Myocyte (in vitro differentiated cells): ENCODE measurements at places on chromosomes 3 and 15. TPM values are rescaled to one million over a fixed set of nuclear protein-coding genes. Genes with fewer than 3 reads are reported as not detected.

- DNase-seq: no peak
Measured at GRCh38 chr15:86009727-86010126, 69.9 kb upstream of the AGBL1 start.

- DNase-seq: no peak
Measured at GRCh38 chr3:185965496-185965895, 27.7 kb upstream of the TRA2B start.

GRCh38 chr15:72136170-72137051 lies 18.2 kb downstream of the SENP8 start:
- no peak for DNase-seq

GRCh38 chr15:22888120-22888859 lies 49.8 kb downstream of the NIPA2 start:
- DNase-seq: peak; percentile 88

GRCh38 chr15:82397817-82398216 lies 31.8 kb upstream of the GOLGA6L9 start:
- DNase-seq: no peak

GRCh38 chr3:188624828-188625227 lies 470.9 kb downstream of the LPP start:
- DNase-seq: no peak

DNA sequence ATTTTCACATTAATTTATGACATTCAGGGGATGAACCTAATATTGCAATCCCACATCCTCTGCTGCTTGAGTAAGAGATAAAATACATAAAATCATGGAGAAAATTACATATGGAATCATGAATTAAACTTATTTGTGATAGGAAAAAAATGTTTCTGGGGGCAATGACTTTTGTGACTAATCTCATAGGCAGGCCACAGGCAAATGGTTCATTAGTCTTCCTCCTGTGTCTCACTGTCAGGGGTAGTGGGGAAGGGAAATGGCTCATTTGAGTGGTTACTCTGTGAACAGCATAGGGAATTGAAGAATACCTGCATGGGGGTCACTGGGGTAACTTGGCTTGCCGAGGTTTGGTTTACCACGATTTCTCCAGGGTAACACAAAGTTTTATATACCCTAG lies 72.0 kb downstream of the TFG start:
- DNase-seq: no peak

The MUSTN1 gene
- 78.0 and 84.9 TPM in 2 replicates for total RNA-seq
